NCI-H146 (cell line): ENCODE measurements at places on chromosomes 7 and 10.
A peak's percentile ranks its signal among the peaks of the same experiment; 100 is the strongest.

DNA sequence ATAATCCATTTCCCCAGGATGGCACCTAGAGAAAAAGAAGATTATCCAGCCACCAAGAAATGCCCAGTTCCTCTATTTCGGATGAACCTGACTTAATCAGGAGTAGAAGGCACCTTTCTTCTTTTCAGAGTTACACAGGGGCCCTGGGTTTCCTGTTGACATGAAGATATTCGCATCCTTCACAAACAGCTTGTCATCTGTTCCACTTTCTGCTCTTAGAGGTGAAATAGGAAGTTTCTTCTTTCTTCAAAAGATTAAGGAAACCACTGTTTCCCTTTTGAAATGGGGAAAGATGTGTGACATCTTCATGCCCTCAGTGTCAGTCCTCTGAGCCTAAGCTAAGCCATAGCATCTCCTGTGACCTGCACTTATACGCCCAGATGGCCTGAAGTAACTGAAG lies 39.1 kb upstream of the RAB18 start:
- DNase-seq, result no peak

- DNase-seq, result peak; percentile 71
These were observed 108.0 kb downstream of the MAD1L1 start for GRCh38 chr7:2124604-2125345.

DNA sequence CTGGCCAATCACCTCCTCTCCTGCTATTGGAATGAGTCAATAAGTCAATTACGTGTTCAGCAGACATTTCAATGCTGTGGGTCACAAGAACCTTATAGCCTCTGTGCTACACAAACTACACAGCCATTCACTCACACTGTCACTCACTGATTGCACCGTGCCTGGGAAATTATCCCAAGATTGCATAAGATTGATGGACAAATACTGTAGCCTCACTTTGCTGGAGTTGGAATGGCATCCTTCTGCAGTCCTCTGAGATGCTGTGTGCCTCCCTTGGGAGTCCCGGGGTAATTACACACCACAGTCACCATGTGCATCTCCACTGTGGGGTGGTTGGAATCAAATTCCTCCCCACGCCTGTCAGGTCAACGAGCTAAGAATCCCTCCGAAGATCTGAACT lies 358.7 kb upstream of the MGMT start:
- no peak for DNase-seq

GRCh38 chr7:2032030-2032875 lies 200.5 kb downstream of the MAD1L1 start:
- no peak for DNase-seq

DNA sequence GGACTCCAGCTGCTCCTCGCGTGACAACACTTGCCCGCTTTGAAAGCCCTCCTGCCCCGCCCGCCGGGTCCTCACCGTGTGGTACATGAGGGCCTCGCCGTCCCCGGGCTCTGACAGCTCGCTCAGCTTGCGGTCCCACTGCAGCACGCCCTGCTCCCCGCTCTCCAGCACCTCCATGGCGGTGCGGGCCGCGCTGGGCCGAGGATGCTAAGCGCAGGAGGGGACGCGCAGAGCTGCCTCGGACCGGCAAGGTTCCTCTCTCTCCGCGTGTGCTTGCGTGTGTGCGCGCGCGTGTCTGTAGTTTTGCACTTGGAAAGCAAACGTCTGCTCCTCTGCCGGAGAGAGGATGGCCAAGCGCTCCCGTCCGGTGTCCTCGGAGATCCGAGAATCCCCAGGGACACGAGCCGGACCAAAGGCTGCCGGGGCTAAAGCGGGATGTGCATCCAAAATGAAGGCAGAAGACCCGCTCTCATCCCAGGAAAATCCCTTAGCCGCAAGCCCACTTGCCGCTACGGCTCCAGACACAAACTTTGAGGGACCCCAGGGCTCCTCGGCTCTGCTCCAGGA lies at the start of gene CREB3L2:
Gene CREB3L2 (minus strand): TSS at position 558 of the 567 bp plus-strand sequence. CDS start 381 bp downstream, at position 177.
- peak; percentile 81 for DNase-seq

DNA sequence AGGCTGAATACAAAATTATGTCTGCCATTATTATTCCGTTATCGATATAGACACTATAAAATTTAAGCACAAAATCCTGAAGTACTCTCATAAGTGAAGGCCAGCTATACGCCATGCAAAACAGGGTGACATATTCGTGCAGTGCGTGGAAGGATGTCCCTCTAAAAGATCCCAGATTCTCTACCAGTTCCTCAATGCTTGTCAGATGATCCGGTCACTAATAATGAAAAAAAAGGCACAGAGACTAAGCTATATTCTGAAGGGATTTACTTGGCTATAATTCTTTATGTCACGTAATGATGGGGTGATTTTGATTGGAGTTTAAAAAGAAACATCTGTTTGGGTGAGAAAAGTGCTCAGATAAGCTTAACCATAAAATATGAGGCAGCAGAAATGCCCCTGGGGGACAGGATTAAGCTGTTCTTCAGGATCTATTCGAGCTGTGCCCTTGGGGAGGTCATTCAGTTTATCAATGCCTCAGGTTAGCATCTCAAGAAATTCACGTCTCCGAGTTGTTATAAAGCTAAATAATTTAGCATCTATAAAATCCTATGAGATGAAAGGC lies 229.7 kb upstream of the PITRM1 start:
- DNase-seq, result no peak

GRCh38 chr7:150850273-150850672 lies 2.0 kb upstream of the AOC1 start:
- no peak for DNase-seq

DNA sequence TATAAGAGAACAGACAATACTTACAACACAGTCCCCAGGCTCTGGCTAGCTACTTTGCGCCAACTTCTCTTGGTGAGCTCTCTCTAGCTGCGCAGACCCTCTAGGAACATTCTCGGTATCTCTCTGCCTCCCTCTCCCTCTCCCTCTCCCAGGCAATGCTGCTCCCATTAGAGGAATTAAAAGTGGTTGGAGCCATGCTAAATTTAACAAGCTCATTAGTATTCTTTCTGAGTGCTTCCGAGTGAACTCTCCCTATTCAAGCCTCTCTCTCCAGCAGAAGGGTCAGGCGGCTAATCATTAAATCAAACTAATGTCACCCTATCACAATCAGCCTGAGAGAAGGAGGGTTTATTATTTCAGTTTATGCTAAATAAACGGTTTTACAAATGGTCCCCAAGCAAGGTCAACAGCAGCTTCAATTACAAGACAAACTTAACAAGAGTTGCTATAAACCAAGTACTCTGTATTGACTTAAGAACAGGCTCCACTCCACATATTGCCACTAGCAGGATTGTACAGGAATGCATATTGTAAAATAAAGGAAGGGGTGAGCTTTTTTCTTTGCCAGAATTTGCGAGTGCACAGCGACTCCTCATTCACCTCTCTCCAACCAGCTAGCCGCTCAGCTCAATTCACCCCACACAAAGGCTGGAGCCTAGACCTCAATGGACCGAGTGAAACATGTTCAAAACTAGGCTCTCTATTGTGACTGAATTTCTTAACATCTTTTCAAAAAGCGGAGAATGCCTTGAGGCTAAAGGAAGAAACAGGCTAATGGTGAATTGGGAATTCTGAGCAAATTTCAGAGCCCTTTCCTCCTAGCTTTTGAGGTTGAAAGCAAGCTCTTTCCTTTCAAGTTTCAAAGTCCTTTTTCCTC lies 84.4 kb downstream of the GLI3 start:
- no peak for DNase-seq

DNA sequence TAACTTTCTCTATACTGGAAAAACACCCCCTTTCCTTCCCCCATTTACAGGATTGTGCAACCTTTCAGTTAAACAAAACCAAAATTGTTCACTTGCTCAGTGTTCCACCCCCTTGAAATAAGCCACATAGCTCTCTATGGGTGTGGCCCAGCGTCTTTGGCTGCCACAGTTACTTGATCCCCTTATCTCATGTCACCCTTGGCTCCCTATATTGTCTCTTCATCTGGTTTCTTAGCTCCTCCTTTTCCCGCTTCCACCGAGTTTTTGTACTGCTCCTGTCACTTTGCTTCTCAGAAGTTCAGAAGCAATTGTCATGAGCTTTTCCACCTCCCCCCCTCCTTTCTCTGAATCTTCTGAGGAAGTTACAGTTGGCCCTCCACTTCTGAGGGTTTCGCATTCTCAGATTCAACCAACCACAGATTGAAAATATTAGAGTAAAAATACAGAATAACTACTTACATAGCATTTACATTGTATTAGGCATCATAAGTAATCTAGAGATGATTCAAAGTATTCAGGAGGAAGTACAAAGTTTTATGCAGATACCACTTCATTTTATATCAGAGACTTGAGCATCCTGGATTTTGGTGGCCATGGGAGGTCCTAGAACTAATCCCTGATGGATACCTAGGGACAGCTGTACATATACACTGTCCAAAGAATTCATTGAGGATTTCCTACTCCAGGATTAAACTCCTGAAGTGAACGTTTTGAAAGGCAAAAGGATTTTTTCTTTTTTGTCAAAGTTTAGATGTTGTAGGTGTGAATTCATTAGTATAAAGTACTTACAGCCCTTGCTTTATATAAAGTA lies 60.4 kb downstream of the ADD3 start:
- DNase-seq, result no peak

DNA sequence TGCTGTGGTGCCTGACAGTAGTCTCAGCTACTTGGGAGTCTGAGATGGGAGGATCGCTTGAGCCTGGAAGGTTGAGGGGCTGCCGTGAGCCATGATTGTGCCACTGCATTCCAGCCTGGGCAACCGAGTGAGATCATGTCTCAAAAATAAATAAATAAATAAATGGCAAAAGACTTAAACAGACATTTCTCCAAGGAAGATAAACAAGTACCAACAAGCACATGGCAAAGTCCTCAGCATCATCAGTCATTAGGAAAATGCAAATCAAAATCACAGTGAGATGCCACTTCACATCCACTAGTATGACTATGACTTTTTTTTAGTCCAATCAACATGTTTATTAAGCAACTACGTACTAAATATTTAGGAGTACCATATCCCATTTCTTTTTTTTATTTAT lies 21.3 kb upstream of the KPNA7 start:
- no peak for DNase-seq

GRCh38 chr7:41925946-41926345 lies 223.1 kb upstream of the INHBA start:
- no peak for DNase-seq

DNA sequence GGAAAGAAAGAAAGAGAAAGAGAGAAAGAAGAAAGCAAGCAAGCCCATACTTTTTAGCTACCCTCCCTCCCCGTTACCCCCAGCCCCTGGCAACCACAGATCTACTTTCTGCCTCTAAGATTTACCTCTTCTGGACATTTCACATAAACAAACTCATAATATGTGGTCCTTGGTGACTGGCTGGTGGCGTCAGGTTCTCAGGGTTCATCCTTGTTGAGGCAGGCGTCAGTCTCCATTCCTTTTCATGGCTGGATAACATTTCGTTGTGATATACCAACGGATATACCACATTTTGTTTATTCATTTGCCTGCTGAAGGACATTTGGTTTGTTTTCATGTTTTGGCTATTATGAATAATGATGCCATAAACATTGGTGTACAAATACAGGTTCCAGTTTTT lies 30.5 kb downstream of the CDH23 start:
- DNase-seq, result no peak

- DNase-seq, result no peak
These were observed 12.9 kb downstream of the GRM8 start for GRCh38 chr7:127239814-127240213.

DNA sequence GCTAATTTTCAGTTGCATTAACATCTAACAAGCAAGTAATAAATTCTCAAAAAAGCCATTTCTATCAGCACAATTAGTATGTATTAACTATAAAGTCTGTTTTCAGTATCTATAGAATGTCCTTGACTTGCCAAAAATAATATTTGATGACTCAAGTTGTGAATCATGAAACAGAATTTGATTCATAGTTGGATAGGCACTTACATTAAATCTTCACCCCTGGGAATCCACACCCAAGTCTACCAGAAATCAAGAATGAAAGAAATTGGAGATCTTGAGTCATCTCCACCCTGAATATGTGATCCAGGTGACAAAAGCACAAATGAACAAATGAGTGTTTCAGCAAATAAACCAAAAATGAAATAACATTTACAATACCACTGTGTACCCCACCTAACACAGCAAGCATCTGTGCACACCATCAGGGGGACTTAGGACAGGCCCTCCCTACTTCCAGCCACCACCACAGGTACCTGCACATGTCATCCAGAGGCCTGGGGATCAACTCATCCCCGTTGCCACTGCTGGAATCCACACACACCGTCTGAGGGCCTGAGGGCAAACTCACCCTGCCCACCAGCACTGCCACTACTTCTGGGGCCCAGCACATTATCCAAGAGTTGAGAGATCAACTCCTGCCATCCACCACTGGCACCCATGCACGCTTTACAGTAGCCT lies 160.1 kb downstream of the MTERF1 start:
- DNase-seq, result no peak

- no peak for DNase-seq
These were observed 93.6 kb upstream of the CHST15 start for GRCh38 chr10:124186956-124187355.

GRCh38 chr10:97012470-97012869 lies 173.3 kb downstream of the SLIT1 start:
- no peak for DNase-seq

DNA sequence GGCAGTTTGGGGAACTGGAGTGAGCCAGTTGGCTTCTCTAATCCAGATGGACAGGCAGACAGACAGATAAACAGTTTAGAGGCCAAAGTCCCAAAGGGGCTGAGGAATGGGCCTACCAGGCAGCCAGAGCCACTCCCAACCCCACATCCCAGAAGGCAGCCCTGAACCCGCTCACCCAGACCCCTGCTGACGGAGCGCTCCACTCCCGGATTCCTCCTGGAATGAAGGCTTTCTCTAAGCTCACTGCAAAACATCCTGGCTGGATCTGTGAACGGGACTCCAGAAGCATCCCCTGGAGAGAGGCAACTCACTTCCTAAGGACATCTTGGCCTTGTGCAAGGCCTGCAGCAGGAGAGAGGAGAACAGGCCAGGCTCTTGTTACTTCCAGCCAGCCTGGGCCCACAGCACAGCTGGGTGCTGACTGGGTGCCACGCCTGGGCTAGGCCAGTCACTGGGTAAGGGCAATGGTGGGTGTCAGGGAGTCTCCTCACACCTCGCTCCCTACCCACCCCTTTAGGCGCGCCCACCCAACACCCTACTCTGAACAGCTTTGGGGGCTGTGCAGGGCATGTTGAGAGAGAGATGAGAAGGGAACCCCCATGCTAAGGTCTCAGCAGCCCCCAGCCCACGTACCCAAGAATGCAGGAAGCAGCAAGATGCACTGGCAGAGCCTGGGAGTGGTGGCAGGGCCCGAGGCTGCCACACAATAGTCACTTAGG lies 168.6 kb upstream of the ZMIZ1 start:
- DNase-seq, result no peak

GRCh38 chr10:132987671-132988571 lies 45.6 kb upstream of the CFAP46 start:
- no peak for DNase-seq

- DNase-seq, result no peak
These were observed 559.7 kb upstream of the LRRTM3 start for GRCh38 chr10:66366163-66366562.

GRCh38 chr7:143936087-143937009 lies 1.3 kb downstream of the OR2F2 start:
- DNase-seq, result no peak

DNA sequence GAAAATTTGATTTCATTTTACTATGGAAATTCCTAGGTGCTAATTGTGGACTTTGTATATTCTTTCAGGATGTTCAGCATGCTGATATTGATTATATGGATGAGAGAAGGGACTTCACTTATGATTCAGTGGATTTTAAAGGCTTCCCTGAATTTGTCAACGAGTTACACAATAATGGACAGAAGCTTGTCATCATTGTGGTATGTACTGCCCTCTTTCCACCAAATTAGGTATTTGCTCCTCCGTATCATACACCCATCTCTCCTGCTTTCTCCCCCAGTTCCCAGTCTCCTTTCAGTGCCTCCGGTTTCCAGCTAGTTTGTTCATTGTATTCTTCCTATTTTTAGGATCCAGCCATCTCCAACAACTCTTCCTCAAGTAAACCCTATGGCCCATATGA lies 34.6 kb downstream of the MGAM start:
- no peak for DNase-seq
